H1 (cell line): ENCODE measurements at places on chromosomes 6 and 20. TPM values are rescaled to one million over a fixed set of nuclear protein-coding genes. Genes with fewer than 3 reads are reported as not detected.

WDR27 gene
- total RNA-seq = 64.7 and 68.6 TPM in 2 replicates

PGC gene
- total RNA-seq = not detected in 2 replicates

B3GAT2 gene
- 1.8 and 1.9 TPM in 2 replicates for total RNA-seq

HTR1E gene
- total RNA-seq = not detected in 2 replicates

GRCh38 chr6:82249381-82250253 is 2.1 kb upstream of the IBTK start:
- DNase-seq = no peak

GRCh38 chr6:2875359-2876191 is 27.5 kb downstream of the SERPINB9 start:
- peak; percentile 79 for DNase-seq

DNA sequence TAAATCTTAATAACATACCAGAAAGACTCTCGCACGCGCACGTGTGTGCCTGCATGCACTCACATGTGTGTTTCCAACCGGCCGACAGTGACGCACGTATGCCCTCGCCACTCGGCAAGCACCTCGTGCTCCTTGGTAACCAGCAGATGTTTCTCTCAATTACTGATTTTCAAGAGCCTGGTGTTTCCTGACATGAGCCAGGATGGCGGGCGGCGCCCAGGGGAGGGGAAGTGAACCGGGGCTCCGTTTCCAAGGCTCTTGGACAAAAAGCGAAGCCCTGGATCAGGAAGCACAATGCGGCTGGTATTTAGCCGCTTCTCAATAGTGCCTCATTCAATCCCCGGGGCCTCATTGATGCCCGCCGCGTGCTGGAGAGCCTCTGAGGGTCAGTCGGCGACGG is 37.7 kb downstream of the PMEPA1 start:
- DNase-seq = no peak

DNA sequence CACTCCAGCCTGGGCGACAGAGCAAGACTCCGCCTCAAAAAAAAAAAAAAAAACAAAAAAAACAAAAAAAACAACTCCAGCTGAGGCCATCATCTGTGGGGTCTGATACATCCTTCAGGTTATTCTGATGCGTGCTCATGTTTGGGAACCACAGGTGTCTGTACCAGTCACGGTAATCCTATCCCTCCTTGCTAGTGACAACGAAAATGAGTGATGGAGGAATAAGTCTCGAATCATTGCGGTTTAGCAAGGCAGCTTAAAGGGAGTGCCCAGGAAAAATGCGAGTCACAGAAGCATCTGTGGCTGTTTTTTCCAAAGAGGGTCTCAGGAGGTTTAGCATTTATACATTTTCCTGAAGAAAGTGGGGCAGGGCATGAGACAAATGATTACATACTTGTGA is 48.8 kb downstream of the MCUR1 start:
- no peak for DNase-seq

- no peak for DNase-seq
Observed at GRCh38 chr20:54097236-54097529, 26.8 kb upstream of the BCAS1 start.

DNA sequence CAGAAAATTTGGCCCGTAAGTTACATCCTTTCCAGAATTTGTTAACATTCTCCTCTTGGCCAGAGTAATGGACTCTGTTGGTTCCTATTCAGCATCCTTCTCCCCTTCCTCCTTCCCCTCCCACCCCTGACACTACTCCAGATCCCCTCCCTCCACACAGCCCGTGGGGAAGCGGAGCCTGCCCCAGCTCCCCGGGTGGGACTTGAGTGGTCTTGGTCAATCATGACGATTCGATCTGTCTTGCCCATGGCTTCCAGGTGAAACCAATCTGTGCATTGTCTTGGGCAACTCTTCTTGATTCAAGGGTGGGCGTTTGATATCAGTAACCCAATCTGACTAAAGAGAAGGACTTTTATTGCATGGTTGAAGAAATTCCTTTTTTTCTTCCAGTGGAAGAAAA is 143.9 kb downstream of the ANKRD60 start:
- DNase-seq = peak; percentile 8
